NCI-H187 treated with DMSO at 0.1 percent for 48 hours (cell line): ENCODE measurements at places on chromosomes 12 and 14.

DNA sequence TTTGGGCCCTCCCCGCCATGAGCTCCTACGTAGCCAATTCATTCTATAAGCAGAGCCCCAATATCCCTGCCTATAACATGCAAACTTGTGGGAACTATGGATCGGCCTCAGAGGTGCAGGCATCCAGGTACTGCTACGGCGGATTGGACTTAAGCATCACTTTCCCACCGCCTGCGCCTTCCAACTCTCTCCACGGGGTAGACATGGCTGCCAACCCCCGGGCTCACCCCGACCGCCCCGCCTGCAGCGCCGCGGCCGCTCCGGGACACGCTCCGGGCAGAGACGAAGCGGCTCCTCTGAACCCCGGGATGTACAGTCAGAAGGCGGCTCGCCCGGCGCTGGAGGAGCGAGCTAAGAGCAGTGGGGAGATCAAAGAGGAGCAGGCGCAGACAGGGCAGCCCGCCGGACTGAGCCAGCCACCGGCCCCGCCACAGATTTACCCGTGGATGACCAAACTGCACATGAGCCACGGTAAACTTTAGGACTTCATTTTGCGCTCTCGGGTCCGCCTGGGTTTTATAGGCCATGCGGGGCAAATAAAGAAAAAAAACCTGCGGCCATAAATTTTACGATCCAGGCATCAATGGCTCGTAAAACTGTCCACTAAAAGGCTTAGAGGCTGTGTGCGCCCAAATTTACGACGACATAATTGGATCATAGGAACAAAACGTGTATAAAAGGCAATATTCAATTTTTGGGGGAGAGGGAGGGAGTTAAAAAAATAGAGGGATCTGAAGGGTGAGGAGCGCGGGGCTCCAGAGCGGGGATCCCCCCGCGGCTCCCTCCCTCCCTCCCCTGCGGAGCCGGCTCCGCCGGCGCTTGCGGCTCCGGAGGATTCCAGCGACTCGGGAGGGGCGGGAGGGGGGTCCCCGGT, 493 bp downstream of the HOXC5 start:
- no peak for DNase-seq

- DNase-seq = no peak
Observed at GRCh38 chr12:120257041-120257821, 8.3 kb downstream of the PXN start.

- DNase-seq = no peak
Observed at GRCh38 chr12:73384592-73384991, 1112.4 kb downstream of the TRHDE start.

DNA sequence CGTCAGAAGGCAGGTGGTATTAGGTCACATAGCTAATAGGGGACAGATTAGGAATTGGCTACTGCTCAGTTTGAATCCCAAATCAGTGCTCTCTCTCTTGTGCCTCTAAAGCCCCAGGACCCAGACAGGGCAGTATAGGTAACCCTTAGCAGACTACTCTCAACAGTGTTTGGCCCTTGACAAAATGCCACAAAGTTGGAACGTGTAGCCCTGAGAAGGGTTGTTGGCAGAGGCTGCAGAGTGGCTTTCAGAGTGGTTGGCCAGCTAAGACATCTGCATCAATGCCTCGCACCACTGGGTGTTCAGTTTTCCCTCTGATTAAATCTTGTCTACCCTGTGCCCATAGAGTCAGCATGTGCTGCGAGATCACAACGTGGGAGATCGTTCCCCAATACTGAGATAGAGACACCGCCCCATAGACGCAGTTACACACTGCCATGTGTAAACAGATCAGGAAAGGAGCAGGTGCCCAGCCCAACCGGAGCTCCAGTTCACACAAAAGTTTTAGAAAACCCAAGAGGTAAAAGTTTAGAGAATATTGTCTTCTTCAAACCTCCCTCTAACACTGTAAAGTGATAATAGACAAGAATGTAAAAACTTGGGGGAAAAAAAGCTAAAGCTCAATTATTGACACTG, 48.3 kb downstream of the EML1 start:
- no peak for DNase-seq

DNA sequence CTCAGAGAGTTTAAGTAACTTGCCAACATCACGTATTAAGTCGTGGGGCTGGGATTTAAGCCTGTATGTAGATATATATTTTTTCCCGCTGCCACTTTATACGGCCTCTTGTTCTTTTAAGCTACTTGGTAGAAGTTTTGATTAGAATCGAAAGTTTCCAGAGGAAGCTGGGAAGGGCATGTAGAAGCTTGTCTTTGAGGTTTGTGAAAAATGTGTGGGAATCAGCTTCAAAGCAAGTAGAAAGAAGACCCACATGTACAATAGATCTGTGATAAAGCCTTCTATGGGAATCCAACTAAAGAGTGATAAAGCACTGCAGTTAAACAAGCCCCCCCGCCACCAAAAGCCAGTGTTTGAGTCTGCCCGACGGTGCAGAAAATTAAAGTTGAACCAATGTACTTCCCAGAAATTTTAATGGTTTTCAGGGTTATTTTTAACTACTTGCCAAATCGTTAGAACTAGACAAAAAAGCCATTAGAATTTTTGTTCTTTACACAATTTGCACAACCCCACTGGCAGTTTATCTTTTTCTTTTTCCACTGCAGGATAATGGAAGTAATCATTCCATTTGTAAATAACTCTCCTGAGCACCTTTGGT, 25.5 kb downstream of the SERPINA11 start:
- no peak for DNase-seq

- no peak for DNase-seq
Observed at GRCh38 chr14:39491134-39491571, 58.9 kb upstream of the FBXO33 start.

DNA sequence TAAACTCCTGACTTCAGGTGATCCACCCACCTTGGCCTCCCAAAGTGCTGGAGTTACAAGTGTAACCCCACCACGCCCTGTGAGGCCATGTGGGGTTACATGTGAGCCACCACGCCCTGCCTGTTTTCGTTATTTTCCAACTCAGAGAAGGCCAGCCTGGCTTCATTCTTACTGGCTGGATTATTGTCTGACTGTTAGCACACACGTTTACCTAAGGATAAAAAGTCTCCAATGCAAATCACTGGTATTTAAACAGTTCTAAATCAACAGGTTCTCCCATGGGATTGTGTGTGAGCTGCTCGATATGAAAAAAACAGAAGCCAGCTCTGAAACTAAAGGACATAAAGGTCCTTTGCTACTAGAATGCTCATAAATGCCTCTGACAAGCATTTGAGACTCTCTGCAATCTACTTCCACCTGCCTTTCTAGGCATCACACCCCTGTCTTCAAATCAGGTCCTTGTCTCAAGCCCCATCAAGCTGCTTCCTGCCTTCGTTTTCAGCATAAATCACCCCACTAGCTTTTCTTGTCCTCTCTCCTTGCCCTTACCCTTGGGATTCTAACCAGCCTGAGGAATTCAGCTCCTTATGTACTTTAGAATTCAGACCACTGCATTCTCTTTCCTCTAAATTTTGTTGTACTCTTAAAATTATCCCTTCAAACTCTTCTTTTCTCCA, 265.0 kb downstream of the DUSP6 start:
- no peak for DNase-seq

DNA sequence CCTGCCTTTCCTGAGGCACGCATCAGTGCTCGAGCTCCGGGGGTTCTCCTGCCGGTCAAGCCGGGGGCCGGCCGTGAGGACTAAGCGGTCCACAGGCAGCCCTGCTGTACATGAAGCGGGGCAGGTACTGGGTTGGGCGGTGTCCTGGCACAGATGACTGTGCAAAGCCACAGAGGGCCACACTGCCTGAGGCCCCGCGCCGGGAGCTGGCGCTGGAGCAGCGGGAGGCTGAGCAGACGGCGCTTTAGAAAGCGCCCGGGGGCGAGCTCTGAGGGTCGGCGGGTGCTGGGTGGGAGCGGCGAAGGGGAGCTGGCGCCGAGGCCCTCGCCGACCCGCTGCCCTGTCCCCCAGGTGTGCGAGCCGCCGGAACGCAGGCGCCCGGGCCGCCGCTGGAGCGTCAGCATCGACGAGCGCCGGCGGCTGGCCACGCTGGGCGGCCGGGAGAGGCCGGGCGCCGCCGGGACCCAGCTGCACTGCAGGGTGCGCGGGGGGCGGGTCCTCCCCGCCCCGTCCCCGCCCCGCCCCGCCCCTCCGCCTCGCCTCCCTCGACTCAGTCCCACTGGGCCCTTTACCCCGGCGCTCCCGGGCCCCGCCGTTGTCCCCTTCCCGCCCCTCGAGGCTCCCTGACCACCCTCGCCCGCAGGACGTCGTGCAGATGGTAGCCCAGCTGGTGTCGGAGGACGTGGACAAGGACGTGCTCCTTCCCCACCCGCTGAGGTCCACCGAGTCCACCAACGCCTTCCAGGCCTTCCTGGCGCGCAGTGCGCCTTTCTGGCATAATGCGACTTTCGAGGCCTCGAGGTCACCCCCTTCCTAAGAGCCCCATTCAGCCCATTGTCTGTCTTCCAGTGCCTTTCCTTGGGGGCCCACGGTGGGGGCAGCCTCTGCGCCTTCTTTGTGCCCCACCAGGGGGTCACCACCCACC, 8.3 kb upstream of the MTA1 start:
- DNase-seq = no peak

- DNase-seq = no peak
Observed at GRCh38 chr12:131855521-131856142, 27.4 kb downstream of the MMP17 start.

GRCh38 chr12:20438299-20438779, 70.0 kb downstream of the PDE3A start:
- DNase-seq = no peak

DNA sequence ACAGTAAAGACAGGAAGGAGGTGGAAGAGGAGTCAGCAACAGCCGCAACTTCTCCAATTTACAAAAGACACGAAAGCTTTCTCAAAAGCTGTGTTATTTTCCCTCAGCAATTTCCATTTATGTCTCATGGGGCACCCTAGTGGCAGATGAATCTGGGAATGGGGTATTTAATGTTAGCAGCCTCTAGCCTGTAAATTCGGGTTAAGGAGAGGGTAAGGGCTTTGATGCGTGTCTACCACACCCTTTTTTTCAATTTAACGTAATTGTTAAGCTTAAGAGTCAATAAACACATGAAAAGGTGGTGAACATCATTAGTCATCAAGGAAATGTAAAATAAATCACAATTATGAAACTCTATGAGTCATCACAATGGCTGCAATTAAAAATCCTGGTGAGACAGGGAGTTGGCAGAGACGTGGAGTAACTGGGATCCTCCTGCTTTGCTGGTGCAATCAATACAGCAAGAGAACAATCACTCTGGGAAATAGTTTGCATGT, 986.4 kb downstream of the AACS start:
- no peak for DNase-seq

DNA sequence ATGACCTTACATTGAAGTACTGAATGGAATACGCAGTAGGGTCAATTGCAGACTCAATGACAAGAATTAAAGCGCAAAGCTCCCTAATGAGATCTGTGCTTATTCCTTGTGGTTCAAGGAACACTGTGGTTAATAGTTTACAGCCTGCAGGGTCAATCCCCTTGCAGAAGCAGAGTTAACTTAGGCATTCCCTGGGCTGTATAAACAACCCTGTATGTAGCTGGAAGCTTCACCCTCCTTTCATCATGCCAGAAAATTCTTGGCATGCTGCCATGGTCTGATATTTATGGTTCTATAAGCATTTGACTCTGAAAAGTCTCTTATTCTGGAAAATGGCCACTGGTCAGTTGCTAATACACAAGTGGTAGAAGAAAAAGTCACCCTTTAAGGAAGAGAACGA, 227.7 kb downstream of the NOVA1 start:
- DNase-seq = no peak

DNA sequence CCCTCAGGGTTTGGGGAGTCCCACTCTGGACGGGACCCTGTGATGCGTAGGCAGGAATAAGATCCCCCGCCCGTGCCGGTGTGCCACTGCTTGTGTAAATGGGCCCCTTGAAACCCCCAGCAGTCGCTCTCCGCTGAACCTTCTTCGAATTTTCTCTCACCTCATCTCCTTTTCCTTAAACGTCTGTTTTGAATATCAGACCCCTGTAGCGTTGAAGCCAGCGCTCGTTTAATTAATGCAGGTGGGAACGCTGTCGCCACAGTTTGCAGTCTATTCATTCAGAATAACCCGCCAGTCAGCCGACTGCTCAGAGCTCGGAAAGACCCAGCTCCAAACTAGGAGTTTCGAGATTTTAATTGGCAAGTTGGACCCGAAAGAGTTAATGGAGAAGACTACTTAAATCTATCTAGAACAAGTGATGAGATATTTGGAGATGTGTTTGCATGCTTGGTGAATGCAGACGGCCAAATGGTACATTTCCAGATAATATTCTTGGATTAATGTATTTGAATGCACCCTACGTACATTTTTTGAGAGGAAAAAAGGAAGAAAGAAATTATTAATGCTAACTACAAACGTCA, 739 bp upstream of the PPP2R5E start:
- no peak for DNase-seq

- DNase-seq = no peak
Observed at GRCh38 chr12:33180918-33181317, 258.7 kb downstream of the SYT10 start.

GRCh38 chr14:93905623-93906022, 21.5 kb upstream of the FAM181A start:
- no peak for DNase-seq

DNA sequence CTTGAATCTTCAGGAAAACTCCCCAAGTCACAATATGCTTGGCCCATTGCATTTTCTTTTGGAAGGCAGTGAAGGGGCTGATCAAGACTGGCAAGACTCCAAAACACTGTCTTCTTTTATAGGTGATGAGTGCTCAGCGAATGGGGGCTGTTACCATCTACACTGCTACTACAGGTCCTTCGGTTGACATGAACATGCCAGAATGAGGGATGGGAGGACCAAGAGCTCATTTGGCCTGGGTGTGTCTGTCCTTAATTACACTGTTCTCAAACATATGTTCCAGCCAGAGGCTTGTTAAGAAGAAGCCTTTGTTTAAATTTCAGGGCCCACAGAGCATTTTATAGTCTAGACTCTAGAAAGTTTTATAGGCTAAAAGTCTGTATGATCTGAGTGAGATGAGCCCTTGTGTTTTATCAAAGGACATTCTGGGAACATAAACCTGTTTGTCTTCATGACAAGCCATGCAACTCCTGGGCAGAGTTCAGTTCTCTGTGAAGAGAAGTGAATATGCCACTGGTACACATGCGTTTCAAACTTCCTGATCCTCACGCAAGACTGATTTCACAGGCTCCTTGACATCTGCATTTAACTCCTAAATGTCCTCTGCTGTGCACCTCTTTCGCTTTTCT, 4.7 kb upstream of the FAM234B start:
- DNase-seq = no peak

DNA sequence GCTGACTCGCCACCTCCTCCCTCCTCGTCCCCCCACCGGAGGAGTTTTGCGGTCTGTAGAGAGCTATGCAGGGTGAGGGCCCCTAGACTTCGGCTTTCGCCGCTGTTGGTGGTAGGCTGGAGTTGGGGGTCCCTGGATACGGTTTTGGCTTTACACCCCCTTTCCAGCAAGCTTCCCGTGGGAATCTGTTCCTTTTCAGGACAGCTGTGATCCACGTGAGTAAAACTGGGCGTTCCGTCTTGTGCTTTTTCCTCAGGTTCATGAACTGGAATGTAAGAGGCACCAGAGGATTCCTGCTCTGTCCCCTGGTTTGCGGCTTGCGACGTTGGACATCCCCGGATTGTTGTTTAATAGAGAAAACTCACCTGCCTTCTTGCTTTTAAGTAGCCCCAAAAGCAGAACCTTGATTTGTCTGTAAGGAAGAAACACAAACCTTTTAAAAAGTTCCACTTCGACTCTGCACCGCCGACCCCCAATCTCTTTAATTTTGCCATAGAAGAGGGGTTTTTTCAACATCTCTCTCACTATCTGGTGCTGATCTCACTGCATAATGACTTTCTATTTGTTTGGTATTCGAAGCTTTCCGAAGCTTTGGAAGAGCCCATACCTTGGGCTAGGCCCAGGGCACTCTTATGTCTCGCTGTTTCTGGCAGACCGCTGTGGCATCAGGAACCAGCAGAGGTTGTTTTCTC, 490 bp downstream of the PRORP start:
- no peak for DNase-seq

GRCh38 chr12:2550561-2551411, 244.0 kb upstream of the FKBP4 start:
- DNase-seq = no peak
